NCI-H1436 treated with DMSO at 0.1 percent for 48 hours (cell line): ENCODE measurements at places on chromosomes 12 and 14.

- no peak for DNase-seq
Observed at GRCh38 chr12:53454707-53455106, 2.8 kb downstream of the PCBP2 start.

DNA sequence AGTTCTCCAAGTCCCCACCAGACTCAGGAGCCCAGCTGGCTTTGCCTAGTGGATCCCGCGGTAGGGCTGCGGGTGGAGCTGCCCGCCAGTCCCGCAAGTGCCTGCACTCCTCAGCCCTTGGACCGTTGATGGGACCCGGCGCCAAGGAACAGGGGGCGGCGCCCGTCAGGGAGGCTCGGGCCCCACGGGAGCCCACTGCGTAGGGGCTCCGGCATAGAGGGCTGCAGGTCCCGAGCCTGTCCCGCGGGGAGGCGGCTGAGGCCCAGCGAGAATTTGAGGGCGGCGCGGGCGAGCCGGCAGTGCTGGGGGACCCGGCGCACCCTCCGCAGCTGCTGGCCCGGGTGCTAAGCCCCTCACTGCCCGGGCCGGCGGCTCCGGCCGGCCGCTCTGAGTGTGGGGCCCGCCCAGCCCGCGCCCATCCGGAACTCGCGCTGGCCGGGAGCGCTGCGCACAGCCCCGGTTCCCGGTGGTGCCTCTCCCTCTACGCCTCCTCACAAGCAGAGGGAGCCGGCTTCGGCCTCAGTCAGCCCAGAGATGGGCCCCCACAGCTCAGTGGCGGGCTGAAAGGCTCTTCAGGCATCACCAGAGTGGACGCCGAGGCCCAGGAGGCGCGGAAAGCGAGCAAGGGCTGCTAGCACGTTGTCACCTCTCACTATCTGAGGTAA lies 452.4 kb upstream of the LRFN5 start:
- DNase-seq: no peak

- no peak for DNase-seq
Observed at GRCh38 chr12:26728205-26729050, 104.6 kb downstream of the ITPR2 start.

DNA sequence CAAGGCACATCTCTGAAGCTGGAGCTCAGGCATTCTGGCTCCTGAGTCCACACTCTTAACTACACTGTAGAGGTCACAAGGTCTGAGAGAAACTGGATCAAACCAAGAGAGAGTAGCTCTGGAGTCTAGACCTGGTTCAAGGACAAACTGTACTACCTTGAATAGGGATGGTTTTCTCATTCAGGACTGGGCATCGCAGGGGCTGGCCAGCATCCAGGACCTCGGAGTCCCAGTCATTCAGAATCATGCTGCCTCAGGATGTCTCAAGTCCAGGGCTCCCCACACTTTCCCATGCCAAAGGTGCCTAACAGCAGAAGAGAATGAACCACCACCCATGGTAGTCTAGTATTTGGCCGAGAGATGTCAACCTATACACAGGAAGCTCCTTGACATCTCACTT lies 13.1 kb upstream of the PLEKHD1 start:
- no peak for DNase-seq

DNA sequence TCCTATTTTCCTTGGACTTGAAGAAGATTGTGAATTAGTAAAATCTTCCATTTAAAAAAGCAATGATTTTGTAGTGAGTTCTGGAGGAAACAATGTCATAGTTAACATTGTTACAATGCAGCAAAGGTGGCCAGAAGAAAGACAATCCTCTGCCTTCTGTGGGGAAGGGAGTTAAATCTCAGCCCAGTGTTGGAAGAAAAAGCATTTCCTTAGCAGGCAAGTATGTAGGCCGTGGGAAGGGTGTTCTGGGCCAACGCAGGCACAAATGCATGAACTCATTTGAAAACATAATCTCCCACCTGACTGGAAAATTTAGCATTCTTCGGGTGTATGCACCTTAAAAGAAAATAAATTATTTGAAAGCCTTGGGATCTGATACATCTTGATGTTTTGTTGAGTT lies 258.6 kb downstream of the ADAMTS20 start:
- DNase-seq: no peak

DNA sequence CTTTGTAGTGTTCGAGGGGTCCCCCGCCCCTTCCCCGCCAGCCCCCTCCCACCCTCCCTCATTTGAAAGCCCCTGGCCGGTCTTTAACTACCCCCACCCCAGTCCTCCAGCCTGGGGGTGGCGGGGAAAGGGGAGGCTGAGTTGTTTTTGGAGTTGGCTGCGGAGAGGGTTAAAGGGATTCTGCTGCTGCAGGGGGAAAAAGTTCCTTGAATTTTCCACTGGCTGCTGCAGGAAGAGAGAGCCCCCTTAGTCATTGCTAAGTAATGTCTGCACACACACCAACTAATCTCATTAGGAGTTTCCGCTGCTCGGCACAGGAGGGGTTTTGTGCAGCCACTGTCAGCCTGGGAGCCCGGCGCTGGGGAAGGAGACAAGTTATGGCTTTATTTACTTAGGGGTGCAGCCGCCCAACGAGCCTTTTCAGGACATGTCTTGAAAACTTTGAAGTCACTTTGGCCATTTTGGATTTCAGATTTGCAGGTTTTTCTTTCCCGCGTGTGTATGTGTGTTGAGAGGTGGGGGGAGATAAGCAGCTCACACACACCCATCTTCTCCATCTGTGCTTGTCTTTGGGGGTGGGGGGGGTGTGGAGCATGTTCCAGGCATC lies 1.8 kb downstream of the ELK3 start:
- DNase-seq: no peak

DNA sequence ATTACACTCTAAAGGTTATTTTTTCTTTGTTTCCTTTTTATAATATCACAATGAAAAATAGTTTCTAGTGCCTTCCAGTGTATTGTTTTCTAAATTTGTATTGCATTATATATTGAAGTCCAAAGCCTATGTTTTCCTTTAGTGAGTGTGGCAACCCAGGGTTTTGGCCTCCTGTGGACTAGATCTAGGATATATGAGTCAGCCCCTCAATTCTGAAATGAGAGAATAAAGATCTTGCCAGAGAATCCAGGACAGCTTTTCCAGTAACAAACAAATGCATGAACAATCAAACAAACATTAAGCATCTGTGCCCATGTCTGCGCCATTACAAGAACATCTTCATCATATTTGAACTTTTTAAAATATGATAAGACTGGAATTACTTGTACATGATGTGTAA lies 70.7 kb upstream of the SSTR1 start:
- no peak for DNase-seq
